ENCODE measurements at places on chromosomes 3 and 15. TPM values are rescaled to one million over a fixed set of nuclear protein-coding genes. Genes with fewer than 3 reads are reported as not detected.

GRCh38 chr3:24639481-24640329 lies 145.1 kb upstream of the THRB start:
- no peak for DNase-seq

Gene CYP8B1
- total RNA-seq = not detected

DNA sequence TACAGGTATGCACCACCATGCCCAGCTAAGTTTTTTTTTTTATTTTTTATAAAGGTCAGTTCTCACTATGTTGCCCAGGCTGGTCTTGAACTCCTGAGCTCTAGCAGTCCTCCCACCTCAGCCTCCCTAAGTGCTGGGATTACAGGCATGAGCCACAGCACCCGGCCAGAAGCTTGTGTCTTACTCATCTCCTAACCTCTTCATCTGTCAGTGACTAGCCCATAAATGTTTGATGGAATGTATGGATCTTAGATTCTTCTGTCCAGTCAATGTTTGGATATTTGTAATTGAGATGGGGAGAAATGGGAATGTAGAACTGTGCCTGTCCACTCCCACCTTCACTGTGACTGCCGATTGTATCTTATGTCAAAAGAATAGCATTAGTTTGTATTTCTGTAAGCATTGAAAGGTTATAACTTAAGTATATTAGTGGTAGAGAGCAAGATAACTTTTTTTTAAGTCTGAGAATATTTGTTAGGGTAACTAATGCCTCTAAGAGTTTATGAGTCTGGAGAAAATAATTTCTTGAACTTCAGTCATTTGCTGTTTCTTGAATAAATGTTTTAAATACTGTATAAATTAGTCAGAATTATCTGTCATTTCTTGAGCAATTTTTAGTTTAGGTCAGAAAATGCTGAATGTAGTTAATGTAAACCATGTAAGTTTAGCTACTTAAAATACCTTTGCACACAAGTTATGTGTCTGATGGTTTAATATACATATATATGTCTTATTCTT lies 215.3 kb upstream of the CGNL1 start:
- DNase-seq = no peak

DNA sequence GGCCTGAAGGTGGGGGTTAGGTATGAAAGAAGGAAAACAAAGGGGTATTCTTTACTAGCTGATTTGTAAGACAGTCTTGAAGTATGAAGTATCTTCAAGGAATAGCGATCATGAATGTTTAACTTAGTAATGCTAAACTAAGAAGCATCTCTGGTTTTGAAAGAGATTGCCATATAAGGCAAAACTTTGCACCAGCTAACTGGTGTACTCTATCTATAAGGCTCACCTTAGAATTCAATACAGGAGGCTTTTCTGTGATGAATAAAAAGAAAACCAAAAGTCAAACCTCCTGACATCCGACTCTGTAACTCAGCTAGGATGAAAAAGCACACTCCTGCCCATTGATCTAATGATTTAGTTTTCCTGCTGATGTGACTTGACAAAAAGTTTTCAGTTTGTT lies 54.7 kb downstream of the FOXP1 start:
- DNase-seq = no peak

DNA sequence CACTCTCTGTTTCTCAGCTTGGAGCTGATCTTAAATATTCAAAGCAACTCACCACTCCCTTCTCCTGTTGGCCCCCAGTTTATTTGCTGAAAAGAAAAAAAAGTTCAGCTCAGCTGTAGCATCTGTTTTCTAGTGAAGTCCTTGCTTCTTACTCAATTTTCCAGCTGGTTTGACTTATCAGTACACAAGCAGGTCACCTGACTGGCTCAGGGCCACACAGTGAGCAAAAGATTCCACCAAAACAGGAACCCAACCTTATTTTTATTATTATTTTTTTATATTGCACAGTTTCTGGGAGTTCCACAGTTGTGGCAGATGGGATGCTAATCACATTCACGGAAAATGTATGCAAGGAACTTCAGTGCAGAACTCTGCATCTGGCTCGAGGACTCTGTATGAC lies 390.7 kb upstream of the RGMA start:
- DNase-seq = peak; percentile 65

DNA sequence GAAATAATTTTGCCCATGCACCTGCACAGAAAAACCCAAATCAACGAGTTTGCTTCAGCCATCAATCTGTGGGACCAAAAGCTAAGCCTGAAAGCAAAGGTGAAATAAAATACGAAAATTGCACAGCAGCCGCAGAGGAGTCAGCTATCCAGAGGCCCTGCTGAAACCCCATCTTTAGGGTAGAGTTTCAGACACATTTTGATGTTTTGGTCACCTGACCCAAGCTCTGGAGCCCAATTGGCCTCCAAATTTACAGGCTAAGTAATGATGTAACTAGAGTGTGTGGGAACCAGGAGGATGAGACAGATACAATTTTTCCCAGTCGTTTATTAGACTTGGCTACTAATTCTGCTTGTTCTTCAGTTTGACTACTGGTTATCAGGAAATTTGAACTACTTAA lies 308.6 kb upstream of the ATP11B start:
- DNase-seq = no peak

GRCh38 chr15:74873756-74874424 lies 725 bp upstream of the SCAMP2 start:
- no peak for DNase-seq

Gene FRMD5
- total RNA-seq = 42.5 TPM
